CD4-positive, alpha-beta T cell treated with Interferon gamma for 1 hour (primary cell): ENCODE measurements at places on chromosomes 11 and 22.

GRCh38 chr22:44289414-44290171, 23.2 kb downstream of the SHISAL1 start:
- DNase-seq = no peak

GRCh38 chr11:61627850-61628661, 47.2 kb upstream of the SYT7 start:
- no peak for DNase-seq

DNA sequence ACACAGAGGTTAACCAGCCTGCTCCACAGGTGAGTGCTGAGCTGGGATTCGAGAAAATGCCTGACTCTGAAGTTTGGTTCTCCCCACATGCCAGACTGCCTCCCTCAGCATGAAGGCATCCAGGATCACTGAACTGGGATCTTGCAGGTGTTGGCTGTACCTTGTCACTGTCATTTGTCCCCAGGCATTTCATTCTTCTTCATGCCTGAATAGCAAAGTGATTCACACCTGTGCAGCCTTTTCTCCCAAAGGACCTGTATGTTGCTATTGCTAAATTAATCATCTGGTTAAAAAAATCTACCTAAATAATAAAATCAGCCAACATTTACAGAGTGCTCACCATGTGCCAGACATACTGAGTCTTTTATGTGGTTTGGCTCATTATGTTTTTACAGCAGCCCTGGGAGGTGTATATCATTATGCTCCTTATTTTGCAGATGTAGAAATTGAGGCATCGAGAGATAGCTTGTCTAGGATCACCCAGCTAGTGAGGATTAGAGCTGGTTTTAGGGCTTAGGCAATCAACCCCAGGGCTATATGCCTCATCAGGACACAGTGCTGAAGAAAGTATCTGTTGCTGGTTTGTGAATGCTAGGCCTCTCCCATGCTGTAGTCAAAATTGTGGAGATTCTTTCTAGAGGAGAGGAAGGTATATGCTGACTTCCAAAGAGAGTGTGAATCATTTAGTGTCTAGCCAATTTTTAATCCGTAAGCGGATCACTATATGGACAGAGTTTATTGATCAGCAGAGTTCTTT, 204.4 kb downstream of the HIPK3 start:
- no peak for DNase-seq

- DNase-seq = no peak
These were observed 129.7 kb downstream of the TRIM44 start for GRCh38 chr11:35792148-35792845.

GRCh38 chr11:63282579-63282978, 39.2 kb upstream of the SLC22A25 start:
- DNase-seq = no peak

- DNase-seq = no peak
These were observed 25.8 kb upstream of the P2RY6 start for GRCh38 chr11:73246303-73246702.

DNA sequence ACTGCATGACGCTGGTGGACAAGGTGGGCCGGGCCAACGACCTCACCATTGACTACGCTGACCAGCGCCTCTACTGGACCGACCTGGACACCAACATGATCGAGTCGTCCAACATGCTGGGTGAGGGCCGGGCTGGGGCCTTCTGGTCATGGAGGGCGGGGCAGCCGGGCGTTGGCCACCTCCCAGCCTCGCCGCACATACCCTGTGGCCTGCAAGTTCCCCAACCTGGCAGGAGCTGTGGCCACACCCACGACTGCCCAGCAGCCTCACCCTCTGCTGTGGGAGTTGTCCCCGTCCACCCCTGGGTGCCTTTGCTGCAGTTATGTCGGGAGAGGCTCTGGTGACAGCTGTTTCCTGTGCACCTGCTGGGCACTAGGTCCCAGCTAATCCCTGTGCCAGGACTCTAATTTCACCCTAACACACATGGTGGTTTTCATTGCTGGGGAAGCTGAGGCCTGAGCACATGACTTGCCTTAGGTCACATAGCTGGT, 49.0 kb upstream of the PPP6R3 start:
- no peak for DNase-seq

DNA sequence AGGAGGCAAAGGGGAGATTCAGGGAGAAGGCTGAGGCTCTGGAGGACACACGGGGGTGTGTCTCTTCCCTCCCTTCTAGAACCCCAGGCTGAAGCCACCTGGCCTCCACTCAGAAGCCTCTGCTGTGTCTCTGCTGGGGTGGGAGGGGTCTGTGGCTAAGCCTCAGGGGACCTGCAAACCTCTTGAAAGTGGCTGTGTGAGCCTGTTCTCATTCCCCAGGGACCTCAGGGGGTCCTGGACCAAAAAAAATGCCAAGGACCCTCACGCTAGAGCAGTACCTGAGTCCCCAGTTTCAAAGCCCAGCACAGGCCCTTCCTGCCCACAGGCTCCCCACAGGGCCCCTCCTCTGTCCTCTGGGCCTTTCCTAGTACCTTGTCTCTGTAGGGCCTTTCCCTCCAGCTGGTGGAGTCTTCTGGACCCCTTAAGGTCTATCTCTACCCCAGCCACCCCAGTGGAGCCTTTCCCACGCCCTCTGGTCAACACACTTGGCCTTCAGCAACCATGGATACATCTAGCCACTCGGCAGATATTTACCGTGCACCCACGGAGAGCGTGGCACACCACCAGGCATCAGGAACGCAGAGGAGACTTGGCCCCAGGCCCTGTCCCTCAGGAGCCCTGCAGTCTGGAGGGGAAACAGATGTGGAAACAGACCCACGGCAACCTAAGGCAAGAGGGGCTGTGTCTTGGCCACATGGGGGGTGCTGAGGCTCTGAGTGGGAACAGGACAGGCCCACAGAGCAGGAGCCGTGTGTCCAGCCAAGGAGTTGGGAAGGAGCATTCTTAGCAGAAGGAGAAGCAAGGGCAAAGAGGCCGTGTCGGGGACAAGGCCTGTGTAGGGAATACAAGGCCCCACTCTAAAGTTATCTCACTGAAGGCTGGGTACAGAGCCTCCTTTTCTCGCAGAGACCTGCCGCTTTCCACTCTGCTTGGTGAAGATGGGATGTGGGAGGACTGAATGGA, 18.5 kb downstream of the PLA2G6 start:
- no peak for DNase-seq
